ENCODE measurements at places on chromosomes 3 and 15. TPM values are rescaled to one million over a fixed set of nuclear protein-coding genes. Genes with fewer than 3 reads are reported as not detected.

- DNase-seq: no peak
Observed at GRCh38 chr15:60423537-60423936, 25.8 kb upstream of the ANXA2 start.

Gene BTLA
- total RNA-seq: not detected

- DNase-seq: no peak
Observed at GRCh38 chr3:46986055-46986730, 6.7 kb downstream of the NBEAL2 start.

GRCh38 chr3:140199743-140200142 lies 264.8 kb downstream of the CLSTN2 start:
- peak; percentile 29 for DNase-seq

- DNase-seq: no peak
Observed at GRCh38 chr15:77538027-77538451, 94.7 kb downstream of the LINGO1 start.

Gene GP9
- total RNA-seq: not detected

- no peak for DNase-seq
Observed at GRCh38 chr15:63576441-63576840, 20.7 kb upstream of the FBXL22 start.

Gene DPPA2
- not detected for total RNA-seq

Gene TIGIT
- total RNA-seq: 0.33 TPM

GRCh38 chr3:182389071-182389815 lies 404.1 kb upstream of the ATP11B start:
- DNase-seq: no peak

Gene KCNAB1
- total RNA-seq: 0.83 TPM

- no peak for DNase-seq
Observed at GRCh38 chr15:85780225-85780985, 14.3 kb downstream of the KLHL25 start.

GRCh38 chr3:149506540-149506939 lies 32.0 kb downstream of the TM4SF4 start:
- DNase-seq: no peak

Gene CDCP1
- 6.4 TPM for total RNA-seq

- no peak for DNase-seq
Observed at GRCh38 chr15:36585774-36586173, 6.3 kb downstream of the CDIN1 start.

DNA sequence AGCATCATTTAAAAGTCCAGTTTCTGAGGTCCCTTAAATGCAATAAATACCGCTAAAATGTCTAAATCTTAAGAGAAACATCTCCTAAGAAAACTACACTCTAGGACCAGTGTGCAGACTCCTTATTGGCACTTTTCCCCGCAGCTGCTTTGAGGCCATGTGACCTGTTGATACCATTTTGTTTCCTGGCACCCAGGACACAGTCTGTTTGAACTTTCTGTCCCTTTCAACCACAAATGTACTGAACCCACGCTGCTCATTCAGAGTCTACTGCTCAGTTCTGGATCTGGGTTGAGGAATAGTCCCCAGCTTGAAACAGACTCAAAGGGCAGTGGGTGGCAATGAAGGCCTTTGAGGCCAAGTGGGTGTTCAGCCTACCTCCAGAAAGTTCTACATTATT lies 17.1 kb downstream of the LDHAL6B start:
- DNase-seq: peak; percentile 82

Gene PPP1R14D
- not detected for total RNA-seq

DNA sequence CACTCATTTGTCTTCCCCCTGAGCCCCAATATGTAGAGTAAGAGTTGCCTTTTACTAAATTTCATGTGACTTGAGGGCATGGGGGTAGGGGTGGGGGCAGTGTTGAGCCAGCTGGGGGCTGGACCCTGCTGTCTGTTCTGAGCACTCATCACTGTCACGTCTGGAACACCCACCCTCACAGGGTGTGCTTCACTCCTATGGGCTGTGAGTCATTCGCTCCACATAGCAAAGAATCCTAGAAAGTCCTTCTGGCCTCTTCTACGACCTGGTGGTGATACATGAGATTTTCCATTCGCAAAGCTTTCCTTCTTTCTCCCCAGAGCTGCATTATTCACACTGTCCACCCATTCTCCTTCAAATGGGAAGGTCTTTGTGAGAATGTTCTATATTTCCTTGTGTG lies 43.6 kb upstream of the MGLL start:
- no peak for DNase-seq

Gene WWTR1
- 513 TPM for total RNA-seq

GRCh38 chr15:65909831-65910230 lies 40.5 kb downstream of the RAB11A start:
- DNase-seq: no peak

- no peak for DNase-seq
Observed at GRCh38 chr15:40322531-40323238, 807 bp upstream of the INAFM2 start.

GRCh38 chr3:180749796-180750195 lies 70.5 kb upstream of the CCDC39 start:
- DNase-seq: no peak

- DNase-seq: no peak
Observed at GRCh38 chr3:175267561-175267960, 408.4 kb downstream of the NAALADL2 start.

DNA sequence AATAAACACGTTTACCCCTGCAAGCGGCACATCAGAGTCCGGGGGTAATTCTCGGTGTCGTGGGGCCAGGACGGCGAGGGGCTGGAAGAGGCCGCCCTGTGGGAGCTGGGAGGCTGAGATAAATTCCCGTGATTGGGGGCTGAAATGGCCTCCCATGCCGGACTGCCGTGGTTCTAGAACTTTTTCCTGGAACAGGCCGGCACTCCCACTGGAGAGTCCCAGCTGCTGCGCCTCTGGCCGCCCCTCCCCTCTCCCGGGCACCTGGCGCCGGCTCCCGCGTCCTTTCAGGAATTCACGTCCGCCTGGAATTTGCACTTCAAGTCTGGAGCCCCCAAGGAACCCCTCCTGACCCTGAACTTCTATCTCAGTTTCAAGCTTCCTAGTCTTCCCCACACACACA lies 10.8 kb upstream of the LRRC2 start:
- no peak for DNase-seq

Gene C2CD4A
- not detected for total RNA-seq

Gene CILP
- total RNA-seq: 119 TPM

DNA sequence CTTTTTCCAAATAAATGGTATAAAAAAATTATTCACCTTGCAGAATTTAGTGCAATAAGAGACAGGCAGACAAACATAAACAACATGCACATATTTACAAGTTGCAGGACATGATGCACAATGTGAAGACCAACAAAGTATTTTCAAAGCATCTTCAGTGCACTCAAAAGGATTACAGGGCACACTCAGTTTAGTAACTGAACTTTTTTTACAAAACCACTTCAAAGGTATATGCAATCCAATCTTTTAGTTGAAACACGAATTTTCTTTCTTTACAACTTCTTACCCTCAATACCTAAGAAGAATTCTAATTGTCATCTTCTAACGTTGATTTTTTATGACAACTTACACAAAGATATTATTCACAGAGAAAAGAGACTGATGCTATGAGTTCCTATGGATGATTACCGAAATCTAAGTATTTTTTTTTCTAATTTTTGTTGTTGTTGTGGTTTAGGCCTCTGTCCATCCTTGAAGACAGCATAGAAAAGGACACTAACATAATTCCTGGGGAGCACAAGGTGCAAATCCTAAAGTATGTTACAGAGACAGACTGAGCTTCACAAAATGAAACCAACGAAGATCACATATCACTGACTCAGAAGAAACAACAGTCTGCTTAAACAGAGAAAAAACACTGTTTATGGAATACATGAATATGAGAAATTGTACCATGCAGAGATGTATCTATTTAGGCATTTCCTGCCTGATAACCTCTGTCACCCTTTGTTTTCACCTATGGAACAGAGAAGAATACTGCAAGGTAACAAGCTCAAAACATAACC lies 50.3 kb downstream of the ZMAT3 start:
- no peak for DNase-seq

- DNase-seq: no peak
Observed at GRCh38 chr3:58874795-58875194, 175.0 kb downstream of the CFAP20DC start.

GRCh38 chr3:147298511-147298982 lies 107.8 kb downstream of the ZIC4 start:
- no peak for DNase-seq

DNA sequence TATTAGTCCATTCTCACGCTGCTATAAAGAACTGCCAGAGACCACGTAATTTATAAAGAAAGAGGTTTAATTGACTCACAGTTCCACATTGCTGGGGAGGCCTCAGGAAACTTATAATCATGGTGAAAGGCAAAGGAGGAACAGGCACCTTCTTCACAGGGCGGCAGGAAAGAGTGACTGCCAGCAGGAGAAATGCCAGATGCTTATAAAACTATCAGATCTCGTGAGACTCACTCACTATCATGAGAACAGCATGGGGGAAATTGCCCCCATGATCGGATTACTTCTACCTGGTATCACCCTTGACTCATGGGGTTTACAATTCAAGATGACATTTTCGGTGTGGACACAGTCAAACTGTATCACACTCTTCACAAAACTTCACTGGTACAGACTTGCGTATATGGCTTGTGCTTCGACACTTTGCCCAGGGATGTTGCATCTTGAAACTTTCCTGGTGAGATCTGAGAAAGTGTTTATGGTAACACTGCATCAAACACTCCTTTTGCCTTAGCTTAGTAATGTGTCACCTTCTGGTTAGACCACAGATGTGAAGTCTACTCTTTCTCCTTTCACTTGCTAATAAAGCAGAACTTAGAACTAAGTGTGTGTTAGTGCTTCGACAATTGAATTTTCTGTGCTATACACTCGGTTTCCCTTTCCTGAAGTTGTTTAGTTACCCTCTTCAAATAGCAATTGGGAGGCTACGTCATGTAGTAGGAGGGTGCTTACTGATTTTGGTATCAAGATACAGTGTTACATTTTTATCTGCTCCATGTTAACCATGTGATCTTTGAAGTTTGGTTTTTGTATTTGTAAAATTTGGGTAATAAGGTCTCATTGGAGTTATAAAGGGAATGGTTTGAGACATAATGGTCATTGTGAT lies 185.7 kb downstream of the LPP start:
- DNase-seq: no peak

Gene ROPN1
- not detected for total RNA-seq

Gene GPR160
- 2.9 TPM for total RNA-seq

GRCh38 chr15:62453981-62454380 lies 288.9 kb upstream of the C2CD4B start:
- DNase-seq: no peak

Gene PRSS50
- total RNA-seq: not detected
